ENCODE measurements at places on chromosomes 5 and 9. TPM values are rescaled to one million over a fixed set of nuclear protein-coding genes. Genes with fewer than 3 reads are reported as not detected.

- no peak for DNase-seq
These were observed 843 bp downstream of the BSPRY start for GRCh38 chr9:113350107-113350661.

DNA sequence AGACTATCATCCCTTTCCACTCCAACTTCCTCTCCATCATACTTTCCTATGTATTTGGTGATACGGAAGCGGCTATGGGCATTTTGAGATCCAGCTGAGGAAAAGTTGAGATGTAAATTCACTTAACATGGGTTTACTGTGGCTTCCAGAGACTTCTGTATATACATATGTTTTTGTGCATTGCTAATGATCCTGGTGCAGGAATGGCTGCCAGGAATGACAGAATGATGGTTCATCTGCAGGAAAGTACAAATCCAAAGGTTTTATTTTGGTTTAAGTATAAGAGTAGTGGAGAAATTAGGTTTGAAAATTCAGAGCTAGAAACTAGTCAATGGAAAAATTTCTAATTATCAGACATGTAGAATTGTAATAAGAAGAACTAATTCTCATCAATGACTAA, 95.0 kb upstream of the PAM start:
- no peak for DNase-seq

GRCh38 chr5:120463991-120464626, at the start of gene PRR16:
TSS of gene PRR16 (plus strand) at chr5:120464300.
- DNase-seq = peak; percentile 14

- DNase-seq = no peak
These were observed 81.1 kb downstream of the JAKMIP2 start for GRCh38 chr5:147701468-147701867.

GRCh38 chr5:5372930-5373329, 49.5 kb upstream of the ICE1 start:
- no peak for DNase-seq

DNA sequence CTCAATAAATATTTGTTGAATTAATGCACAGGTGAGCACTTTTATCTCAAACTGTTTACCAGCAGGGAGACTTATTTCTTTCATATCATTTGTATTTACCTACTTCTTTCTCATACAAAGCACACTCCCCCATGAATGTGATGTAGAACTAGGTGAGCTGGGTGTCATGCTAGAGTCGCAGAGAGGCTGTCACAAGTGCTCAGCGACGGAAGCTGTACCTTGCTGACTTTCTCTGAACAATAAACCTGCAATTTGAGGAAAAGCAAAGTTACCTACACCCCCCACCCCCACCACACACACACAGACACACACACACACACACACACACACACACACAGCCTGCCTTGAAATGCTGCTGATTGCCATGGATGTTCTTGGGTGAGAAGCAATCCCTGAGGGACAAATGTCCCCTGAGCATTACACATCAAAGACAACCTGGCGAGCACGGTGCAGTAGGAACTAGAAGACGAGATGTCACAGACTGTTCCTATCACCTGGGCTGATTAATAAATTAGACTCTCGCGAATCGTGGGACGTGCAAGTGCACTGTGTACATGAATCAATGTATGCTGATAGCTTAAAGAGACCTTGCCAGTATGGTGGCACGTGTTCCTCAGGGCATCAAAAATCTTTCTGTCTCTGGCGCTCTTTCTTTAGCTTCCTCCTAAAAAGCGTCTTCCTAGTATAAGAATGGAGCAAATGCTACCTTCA, 66.1 kb downstream of the BRINP1 start:
- DNase-seq = no peak

- DNase-seq = no peak
These were observed 3.3 kb downstream of the SNAPC3 start for GRCh38 chr9:15426019-15426418.

GRCh38 chr9:131610231-131610761, 65.0 kb downstream of the PRRT1B start:
- DNase-seq = no peak

- no peak for DNase-seq
These were observed 73.0 kb upstream of the NR4A3 start for GRCh38 chr9:99748676-99749075.

GRCh38 chr5:6469836-6470235, 21.2 kb downstream of the UBE2QL1 start:
- DNase-seq = no peak

DNA sequence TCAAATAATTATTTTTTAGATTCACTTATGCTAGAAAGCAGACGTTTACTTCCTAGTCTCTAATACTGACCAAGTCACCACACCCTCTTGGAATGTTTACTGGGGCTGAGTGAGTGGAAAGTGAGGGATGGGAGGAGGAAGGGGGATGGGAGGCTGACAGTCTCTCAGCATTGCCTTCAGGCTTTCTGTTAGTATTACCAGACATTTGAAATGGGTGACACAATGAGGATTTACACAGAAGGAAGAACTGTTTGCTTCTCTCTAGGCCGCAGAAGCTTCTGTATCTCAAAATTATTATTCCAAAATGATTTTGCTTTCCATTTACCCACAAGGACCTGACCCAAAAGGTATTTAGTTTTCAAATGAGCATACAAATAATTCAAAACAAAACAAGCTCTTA, 232.8 kb upstream of the ZNF608 start:
- DNase-seq = no peak

- DNase-seq = no peak
These were observed 52.7 kb upstream of the OSMR start for GRCh38 chr5:38793099-38793498.

DNA sequence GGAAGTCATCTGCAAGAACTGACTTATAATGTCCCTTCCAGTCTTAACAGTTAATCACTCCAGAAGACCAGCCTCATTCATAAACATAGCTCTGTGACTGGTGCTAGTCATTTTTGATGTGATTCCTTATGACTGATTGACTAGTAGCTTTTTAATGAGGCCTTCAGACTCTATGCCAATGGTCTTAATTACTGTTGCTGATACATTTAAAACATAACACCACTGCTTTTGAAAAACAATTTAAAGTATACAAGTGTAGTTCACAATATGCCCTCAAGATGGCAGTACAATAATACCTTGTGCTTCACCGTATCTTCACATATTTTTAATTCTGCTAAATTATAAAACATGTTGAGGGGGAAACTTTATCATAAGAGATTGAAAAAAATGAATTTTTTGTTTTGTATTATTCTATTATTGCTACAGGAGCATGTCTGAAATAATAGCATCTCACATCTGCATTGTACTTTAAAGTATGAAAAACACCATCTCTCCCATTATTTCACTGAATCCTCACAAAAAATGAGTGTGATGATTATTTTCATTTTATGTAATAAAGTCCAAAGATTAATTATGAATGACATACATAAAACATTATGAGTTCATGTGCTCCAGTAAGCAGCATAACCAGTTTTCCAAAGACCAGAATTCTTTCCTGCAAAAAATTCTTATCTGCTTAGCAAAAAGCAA, 55.2 kb upstream of the SHISAL2B start:
- DNase-seq = no peak

DNA sequence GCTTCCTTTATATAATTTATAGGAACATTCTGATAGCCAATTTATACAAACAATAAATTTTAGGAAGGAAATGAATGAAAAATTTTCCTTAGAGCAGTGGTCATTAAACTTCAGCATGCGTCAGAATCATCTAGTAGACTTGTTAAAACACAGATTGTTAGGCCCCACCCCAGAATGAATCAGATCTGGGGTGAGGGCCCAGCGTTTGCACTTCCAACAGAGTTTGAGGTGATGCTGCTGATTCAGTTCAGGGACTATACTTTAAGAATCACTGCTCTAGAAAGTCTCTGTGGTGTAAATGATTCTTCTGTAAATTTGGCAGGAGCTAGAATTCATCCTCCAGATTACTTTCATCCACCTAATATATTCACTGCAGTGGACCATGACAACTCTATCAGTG, 80.4 kb downstream of the SLC12A2 start:
- no peak for DNase-seq

DNA sequence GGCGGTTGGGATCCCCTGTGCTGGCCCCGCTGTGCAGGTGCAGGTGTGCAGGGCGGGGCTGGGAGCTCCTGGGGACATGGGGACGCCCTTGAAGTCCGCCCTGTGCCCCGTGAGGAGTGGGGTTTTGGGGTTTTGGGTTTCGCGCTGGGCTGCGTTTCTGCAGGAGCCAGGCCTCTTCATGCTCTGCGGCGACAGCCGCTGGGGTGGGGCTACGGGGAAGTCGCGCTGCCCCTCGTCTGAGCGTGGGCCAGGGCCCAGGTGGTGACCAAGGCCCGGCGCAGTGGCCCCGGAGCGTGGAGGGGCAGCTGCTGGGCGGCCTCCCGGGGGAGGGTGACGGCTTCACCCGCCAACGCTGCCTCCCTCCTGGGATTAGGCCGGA, 47.8 kb upstream of the IRX4 start:
- DNase-seq = no peak

GRCh38 chr5:112921026-112921832, 798 bp downstream of the REEP5 start:
- peak; percentile 38 for DNase-seq

GRCh38 chr9:68651280-68651893, 53.7 kb upstream of the PIP5K1B start:
- DNase-seq = no peak

GRCh38 chr5:153718713-153719112, 228.2 kb downstream of the GRIA1 start:
- no peak for DNase-seq

DNA sequence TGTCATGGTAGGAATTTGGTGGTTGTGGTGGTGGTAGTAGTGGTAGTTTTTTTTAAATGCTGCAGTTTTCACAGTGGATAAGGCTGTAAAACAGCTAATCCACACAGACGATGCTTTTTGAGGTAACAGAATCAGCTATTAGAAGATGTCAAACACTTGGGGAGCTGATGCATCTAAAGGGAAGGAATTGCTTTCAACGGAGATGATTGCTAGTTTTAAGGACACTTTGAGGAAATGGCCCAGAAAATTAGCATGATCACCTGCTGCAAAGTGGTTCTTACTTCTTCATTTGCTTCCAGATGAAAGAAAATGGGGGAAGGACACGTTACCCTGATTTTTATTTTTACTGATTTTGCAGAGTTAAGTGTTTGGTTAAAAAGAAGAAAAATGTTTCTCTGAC, 178.2 kb upstream of the ATP10B start:
- DNase-seq = no peak

- no peak for DNase-seq
These were observed 126.0 kb downstream of the CDC42SE2 start for GRCh38 chr5:131389869-131390265.

DNA sequence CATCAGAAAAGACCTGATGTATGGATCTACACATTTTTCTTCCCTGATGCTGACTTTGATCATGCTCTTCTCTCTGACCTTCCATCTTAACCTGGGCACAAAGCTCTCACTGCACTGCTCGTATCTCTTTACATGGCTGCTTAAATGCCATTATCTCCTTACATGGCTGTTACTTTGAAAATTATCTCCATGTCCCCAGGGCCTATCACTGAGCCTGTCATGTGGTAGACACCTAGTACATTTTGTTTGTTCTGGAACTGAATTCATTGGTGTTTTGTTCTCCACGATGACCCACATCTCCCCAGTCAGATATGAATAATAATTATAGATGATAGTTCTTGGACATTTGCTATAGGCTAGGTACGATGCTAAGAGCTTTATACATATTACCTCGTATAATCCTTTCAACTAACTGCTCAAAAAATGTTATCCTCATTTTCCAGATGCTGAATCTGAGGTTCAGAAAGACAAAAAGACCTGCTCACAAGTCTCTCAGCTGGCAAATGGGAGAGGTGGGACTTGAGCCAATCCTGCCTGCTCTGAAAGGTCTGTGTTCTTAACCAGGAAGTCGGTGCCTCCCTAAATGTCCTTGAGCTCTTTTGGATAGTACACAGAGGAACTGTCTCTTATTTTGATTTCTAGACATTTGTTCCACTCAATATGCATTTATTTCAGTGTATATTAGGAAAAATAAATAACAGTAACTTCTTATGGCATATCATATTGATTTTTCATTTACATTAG, 9.8 kb upstream of the CPEB4 start:
- no peak for DNase-seq

GRCh38 chr9:88920645-88921044, 70.6 kb upstream of the S1PR3 start:
- DNase-seq = no peak

GRCh38 chr5:165393839-165394238, 1888.4 kb downstream of the MAT2B start:
- DNase-seq = no peak

DNA sequence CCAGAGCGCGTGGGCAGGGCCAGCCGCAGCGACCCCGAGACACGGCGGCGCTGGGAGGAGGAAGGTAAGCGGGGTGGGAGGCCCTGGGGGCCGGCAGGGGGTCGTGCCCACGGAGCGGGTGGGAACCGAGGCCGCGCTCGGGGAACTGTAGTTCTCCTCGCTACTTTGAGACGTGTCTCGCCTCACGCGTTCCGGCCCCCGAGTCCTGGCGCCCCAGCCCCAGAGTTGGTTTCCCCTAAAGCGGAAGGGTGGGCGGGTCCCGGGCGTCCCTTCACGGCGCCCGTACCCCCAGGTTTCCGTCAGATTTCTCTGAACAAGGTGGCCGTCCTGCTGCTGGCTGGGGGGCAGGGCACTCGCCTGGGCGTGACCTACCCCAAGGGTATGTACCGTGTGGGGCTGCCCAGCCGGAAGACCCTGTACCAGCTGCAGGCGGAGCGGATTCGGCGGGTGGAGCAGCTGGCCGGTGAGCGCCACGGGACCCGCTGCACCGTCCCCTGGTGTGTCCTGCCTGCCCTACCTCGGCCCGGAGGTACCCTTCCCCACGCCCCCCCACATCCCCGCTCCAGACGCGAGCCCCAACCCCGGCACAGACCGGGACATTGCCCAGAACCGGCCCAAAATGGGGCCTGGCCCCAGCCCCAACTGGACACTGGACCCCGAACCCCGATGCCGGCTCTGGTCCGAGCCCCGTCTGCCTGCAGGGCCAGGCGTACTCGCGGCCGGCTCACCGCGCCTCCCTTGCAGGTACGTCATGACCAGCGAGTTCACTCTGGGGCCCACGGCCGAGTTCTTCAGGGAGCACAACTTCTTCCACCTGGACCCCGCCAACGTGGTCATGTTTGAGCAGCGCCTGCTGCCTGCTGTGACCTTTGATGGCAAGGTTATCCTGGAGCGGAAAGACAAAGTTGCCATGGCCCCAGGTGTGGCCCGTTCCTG, 709 bp downstream of the UAP1L1 start:
- no peak for DNase-seq

- DNase-seq = no peak
These were observed 2.2 kb downstream of the LHX3 start for GRCh38 chr9:136202454-136203407.

CSF1R gene
- 39.1 TPM for total RNA-seq

LCN9 gene
- not detected for total RNA-seq

NEURL1B gene
- 13.2 TPM for total RNA-seq

BARHL1 gene
- not detected for total RNA-seq

LOX gene
- total RNA-seq = 0.56 TPM

TRIP13 gene
- total RNA-seq = 1.5 TPM

OGN gene
- total RNA-seq = not detected

PCDHA9 gene
- total RNA-seq = 4.6 TPM

LCN12 gene
- total RNA-seq = 23.9 TPM

HTR1A gene
- 19.3 TPM for total RNA-seq

PCDHAC2 gene
- 20.0 TPM for total RNA-seq

KCTD16 gene
- total RNA-seq = 62.4 TPM

Measured in dorsolateral prefrontal cortex (tissue), 122 donors.